Endothelial cell (in vitro differentiated cells): ENCODE measurements at places on chromosomes 3 and 15.

DNA sequence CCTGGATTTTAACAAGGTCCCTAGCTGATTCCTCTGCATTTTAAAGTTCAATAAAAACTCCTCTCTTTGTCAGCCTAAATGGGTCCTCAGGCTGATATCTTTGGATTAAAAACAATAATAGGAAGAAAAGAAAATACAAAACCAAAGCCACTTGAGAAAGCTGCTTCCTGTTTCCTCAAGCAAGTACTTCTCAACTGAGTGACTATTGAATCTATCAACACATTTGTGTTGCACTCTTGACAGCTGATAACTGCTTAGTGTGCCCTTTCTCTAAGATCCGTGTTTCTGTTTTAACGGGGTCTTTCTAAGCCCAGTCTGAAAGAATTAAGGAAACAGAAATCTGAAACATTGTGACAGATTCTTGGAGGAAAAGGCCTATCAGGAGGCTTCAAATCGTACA lies 410.7 kb downstream of the GRM7 start:
- DNase-seq: no peak

GRCh38 chr15:42474827-42475226 lies 16.1 kb downstream of the ZNF106 start:
- DNase-seq: no peak

DNA sequence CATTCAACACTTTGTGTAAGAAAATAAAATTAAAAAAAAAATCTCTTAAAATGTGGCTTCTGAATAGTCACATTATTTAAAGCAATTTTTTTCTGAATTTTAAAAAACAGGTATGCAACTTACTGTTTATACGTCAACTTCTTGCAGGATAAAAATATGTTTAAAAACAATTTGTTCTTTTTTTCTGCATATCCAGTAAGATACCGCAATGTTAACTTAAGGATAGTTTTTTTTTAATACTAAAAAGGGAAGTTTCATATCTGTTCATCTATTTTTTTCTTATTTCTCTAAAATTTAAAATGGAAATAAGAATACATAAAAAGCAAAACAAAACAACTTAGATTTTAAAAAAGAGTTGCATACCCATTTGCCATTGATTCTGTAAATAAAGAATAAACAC lies 27.4 kb downstream of the GOLIM4 start:
- DNase-seq: no peak

- DNase-seq: no peak
These were observed 7.7 kb upstream of the VPS18 start for GRCh38 chr15:40886586-40886985.

GRCh38 chr3:19384868-19385267 lies 236.6 kb downstream of the KCNH8 start:
- no peak for DNase-seq

GRCh38 chr3:67484085-67484484 lies 170.3 kb downstream of the SUCLG2 start:
- no peak for DNase-seq

DNA sequence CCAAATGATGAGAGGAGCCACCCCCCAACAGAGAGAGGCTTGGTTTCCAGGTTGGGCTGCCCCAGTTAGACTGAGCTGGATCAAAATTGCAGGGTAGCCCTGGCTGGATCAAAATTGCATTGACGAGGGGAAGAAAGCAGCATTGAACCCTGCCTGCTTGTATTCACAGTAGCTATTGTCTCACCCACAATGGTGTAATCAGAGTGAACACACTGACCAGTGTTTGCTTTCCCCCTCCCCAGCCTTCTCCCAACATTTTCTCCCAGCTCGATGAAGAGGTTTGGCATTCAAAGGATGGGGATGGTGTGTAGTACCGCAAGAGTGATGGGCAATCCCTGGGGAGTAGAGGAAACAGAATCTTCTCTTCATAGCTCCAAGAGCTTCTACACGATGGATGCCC lies 223.8 kb downstream of the ADAMTS9 start:
- DNase-seq: no peak

- peak; percentile 77 for DNase-seq
These were observed 35.7 kb downstream of the NGRN start for GRCh38 chr15:90300988-90301706.

DNA sequence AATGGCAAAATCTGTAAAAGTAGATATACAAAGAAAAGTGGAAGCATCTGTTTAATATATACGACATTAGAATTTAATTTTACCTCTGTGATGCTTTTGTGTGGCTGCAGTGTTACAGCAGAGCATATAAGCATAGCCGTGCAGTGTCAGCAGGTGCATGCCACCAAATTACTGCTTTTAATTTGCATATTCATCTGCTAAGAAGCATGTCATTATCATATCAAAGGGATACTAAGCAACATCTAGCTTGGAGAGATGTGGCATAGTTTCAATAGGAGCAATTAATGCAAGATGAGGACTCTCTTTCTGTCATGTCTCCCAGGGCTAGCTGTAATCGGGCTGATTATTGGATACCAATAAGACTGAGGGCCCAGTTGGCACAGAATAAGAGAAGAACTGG lies 214.4 kb upstream of the SOX2 start:
- no peak for DNase-seq

DNA sequence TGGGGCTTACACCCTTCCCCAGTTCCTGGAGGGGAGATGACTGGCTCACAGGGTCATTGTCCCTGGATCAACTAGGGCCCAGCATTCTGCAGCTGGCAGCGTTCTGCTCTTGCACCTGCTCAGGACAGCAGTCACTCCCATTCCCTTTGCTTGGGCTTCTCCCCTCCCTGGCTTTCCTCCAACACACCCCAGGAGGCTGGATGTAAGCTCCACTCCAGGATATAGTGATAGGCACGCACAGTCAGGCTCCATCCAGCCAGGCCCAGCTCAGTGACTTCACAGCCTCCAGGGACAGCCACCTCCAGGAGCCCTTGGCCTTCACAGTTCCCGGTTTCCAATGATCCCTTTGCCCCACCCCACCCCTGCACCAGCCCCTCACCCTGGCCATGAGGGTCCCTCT lies 1.9 kb downstream of the SPTBN5 start:
- DNase-seq: no peak

DNA sequence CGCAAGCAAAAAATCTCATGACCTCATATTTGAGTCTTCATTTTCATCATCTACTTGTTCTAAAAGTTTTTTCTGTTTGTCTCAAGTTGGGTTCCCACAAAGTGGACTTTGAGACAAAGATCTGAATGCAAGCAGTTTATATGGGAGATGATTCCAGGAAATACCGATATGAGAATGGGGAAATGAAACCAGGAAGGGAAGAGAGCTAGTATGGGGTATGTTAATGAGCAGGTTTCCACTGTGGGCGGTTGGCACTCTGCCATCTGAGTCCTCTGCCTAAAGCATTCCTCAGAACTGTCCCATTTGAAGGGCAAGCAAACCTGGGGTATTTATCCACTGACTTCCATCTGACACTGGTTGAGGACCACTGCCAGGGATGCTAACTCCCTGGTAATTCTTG lies 8.8 kb downstream of the ADPRH start:
- no peak for DNase-seq

GRCh38 chr3:46661776-46662766 lies 31.4 kb downstream of the ALS2CL start:
- DNase-seq: peak; percentile 2
